ENCODE measurements at places on chromosomes 2 and 18.

GRCh38 chr2:105749583-105750400 lies 5.1 kb downstream of the NCK2 start:
- DNase-seq = no peak

- DNase-seq = no peak
Measured at GRCh38 chr2:33577668-33578067, 21.4 kb downstream of the FAM98A start.

GRCh38 chr2:44560941-44561340 lies 199.2 kb downstream of the CAMKMT start:
- no peak for DNase-seq

- DNase-seq = no peak
Measured at GRCh38 chr18:3269241-3269913, 7.4 kb downstream of the MYL12B start.

DNA sequence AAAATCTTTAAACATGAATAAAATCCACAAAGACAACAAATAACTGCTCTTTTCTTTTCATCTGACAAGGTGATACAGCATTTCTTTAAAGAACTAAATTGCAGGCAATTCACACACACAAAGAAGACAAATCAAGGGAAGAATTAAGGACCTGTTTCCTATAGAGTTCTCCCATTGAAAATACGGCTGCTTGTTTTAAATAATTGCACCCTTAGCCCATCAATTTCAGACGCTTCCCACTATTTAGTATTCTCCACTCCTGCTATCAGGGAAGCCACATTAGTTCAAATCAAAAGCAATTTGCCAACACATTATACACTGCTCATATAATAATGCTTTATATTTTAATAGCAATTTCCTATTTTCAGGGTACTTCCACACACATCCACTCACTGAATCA lies 11.3 kb downstream of the CMPK2 start:
- no peak for DNase-seq

DNA sequence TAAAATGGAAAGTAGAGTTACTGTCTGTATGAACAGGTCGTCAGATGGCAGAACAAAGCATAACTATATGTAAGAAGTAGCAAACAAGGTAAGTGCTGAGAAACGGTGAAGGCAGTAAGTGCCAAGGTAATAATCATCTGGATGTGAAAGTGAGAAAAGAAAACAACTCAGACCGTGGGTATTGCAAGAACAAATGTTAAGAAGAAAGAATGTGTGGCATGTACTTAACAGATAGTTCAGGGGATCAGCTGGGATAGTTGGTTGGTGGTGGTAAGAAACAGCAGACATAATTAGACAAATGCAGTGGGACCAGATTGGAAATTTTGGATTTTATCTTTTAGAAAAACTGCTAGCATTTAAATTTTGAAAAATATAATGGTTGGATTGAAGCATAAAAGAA lies 375.8 kb upstream of the NXPH2 start:
- no peak for DNase-seq

DNA sequence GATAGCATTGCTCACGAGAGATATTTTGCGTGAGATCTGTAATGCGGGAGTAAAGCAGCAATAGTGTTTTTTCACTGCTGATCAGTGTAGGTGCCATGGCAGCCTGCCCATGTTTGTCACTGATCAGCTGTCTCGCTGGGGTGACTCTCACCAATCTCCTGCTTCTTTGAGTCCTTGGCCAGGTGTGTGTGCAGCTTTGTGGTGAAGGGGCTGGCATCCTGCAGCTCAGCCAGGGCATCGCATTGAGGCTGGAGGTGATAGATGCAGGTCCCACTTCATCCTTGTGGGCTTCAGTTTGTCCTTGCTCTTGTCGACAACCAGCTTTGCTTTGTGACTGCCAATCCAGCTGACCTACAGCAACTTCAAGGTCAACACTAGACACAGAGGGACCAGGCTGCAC lies 258.3 kb upstream of the CXCR4 start:
- no peak for DNase-seq

DNA sequence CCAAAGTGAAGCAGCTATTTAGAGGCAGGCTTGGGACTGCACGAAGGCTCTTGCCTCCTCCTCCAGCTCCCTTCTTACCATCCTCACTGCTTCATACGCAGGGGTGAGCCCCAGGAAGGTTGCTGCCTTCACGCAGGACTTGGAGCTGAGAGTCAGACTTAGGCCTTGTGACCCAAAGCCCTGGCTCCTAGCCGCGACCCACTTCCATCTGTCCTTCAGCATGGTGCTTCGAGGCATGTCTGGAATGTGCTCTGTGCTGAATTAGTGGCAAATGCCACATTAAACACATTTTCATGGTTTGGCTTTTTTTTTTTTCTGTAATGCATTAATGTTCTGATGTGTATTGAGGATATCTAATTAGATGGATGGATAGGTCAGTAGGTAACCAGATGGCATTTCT lies 37.5 kb downstream of the ITGB1BP1 start:
- DNase-seq = no peak

GRCh38 chr2:235690809-235691450 lies 197.1 kb downstream of the AGAP1 start:
- no peak for DNase-seq

DNA sequence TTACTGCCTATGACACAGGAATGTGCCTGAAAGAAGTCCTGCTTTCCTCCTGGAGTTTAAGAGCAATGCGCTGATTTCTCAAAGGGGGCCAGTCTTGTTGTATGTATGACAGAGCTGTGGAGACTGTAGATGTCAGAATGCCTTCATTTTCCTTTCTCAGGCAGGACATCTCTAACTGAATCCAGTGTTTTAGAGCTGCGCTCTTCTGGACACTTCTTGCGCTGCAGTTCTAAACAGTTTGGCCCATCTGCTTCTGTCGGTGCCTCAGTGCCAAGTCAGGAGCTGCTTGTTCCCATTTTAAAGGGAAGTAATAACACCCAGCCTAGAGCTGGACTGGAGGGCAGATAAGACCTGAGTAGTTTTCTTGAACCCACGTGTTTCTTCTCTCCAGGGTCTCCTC lies 91.4 kb downstream of the ESCO1 start:
- no peak for DNase-seq

GRCh38 chr2:174730698-174731018 lies 33.6 kb downstream of the CHRNA1 start:
- no peak for DNase-seq

DNA sequence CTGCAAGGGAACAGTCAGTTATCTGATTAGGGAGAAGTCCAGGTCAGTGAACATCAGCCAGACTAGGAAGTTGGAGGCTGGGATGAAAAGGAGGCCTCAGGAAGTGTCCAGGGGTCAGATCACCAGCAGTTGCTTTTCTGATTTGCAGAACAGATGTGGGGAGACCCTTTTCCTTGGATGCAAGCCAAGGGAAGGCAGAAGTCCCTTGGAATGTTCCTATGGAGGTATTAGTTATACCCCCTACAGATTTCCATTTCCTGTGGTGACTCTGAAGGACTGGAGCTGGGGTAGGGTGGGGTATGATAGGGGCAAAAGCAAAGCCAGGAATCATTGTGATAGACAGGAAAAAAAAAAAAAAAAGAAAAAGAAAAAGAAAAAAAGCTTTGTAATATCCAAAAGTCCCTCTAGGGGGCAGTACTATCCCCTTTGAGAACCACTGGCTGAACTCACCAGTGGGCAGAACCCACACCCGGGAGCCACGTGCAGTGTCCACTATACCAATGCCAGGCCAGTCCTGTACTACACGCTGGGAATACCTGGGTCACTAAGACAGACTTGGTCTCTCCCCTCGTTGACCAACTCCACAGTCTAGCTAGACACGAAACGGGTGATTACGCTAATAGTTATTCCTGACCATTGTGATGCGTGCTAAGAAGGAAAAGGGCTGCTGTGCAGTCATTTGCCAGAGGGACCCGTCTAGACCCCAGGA lies 7.4 kb downstream of the DYSF start:
- no peak for DNase-seq

GRCh38 chr18:77772177-77772576 lies 522.5 kb downstream of the GALR1 start:
- DNase-seq = no peak

GRCh38 chr18:44541781-44542180 lies 138.9 kb upstream of the SETBP1 start:
- DNase-seq = no peak

GRCh38 chr2:238108423-238109183 lies 8.5 kb downstream of the ESPNL start:
- DNase-seq = no peak

GRCh38 chr2:65452150-65452895 lies 19.9 kb upstream of the SPRED2 start:
- DNase-seq = no peak

GRCh38 chr2:112820343-112820742 lies 16.2 kb downstream of the IL1B start:
- DNase-seq = no peak

DNA sequence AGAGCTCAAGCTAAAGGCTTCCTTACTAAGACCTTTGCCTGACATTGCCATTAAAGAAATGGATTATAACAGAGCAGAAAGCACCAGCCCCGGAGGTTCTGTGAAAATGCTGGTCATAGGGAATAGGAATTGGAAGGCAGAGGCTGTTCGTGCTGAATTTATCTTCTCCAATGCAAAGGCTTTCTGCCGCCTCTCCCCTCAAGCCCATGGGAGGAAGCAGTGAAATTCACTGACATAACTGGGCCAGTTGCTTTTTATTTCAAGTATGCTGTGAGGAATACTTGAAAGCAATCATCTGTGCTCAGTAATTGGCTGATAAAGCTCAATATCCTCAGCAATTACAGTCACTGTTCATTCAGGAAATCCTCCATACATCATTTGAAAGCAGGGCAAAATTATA lies 85.4 kb upstream of the LINC00305 start:
- no peak for DNase-seq

GRCh38 chr2:148876595-148877402 lies 1.8 kb downstream of the KIF5C start:
- DNase-seq = peak; percentile 35

GRCh38 chr18:31684279-31685096 lies at the start of gene B4GALT6:
Gene B4GALT6 (minus strand): TSS chr18:31684581. CDS start chr18:31684426, 155 bp downstream.
- DNase-seq = peak; percentile 67

DNA sequence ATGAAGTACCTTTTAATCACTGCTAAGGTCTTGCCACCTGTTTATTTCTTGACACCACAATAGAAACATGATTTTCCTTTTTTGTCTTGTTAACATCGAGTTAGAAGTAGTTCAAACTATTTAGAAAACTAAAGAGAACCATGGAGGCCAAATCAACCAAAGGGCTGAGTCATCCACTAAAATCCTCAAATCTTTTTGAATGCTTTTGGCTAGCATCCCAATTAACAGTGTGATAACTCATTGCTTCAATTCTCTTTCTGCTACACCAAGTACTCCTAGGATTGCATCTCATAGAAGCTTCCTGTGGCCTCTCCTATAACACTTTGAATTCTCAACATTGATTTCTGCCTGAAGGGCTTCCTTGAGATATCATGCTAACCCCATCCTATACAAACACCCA lies 159.9 kb upstream of the MMADHC start:
- DNase-seq = no peak

GRCh38 chr2:130870779-130871178 lies 34.1 kb downstream of the ARHGEF4 start:
- no peak for DNase-seq

DNA sequence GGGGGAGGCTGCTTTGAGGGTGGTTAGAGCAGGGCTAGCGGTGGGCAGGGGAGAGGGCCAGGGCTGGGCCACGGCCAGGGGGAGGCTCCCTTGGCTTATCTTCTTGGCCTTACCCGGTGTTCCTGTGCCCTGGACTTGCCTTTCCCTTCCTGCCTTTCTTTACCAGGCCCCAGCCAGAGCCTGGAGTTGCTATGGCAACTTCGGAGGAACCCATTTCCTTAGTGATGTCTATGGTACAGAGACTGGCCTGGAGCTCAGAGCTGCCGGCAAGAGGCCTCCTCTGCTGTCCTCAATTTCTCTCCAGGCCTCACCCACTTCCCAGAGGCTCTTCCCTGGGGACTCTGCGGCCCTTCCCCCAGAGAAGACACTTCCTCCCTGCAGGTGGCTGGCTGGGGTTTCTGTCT lies 11.5 kb downstream of the SPEG start:
- peak; percentile 64 for DNase-seq

DNA sequence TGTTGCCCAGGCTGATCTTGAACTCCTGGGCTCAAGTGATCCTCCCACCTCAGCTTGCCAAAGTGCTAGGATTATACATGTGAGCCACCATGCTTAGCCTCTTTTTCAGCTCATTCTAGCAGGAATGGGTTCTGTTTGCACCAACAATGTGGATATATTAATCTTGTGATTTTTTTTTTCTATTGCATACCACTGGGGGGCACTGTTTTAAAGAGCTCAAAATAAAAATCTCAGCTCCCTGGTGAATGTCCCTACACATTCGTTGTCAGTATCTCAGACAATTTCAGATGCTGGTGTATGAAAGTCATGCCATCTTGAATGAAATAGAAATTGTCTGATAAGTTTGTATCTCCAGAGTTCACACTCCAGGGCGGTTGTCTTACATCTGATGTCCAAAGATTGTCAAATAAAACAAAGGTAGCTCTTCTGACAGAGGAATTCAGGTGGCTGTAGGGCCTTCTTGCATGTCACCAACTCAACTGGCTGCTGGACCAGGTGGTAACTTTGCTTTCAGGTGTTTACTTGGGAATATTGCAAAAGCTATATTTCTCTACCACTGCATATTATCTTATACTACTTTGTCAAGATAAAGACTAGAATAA lies 3.1 kb upstream of the MATN3 start:
- DNase-seq = no peak

DNA sequence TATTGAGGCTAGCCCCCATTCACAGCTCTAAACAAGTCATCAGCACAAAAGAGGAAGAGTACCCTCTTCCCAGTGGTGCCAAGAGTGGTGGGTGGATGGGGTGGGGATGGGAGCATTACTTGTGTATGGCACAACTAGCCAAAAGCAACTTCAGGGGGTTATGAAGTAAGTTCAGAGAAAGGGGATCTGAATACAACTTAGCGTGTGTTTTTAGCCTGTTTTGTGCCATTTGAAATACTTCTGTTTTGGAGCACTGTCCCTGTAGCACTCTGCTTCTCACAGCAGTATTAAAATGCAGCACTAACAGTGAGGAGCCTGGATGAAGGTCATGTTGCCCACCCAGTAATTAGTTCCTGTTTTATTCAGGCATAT lies 113.5 kb downstream of the CRIM1 start:
- DNase-seq = no peak

- no peak for DNase-seq
Measured at GRCh38 chr2:129190494-129190893, 789.0 kb upstream of the RAB6C start.

DNA sequence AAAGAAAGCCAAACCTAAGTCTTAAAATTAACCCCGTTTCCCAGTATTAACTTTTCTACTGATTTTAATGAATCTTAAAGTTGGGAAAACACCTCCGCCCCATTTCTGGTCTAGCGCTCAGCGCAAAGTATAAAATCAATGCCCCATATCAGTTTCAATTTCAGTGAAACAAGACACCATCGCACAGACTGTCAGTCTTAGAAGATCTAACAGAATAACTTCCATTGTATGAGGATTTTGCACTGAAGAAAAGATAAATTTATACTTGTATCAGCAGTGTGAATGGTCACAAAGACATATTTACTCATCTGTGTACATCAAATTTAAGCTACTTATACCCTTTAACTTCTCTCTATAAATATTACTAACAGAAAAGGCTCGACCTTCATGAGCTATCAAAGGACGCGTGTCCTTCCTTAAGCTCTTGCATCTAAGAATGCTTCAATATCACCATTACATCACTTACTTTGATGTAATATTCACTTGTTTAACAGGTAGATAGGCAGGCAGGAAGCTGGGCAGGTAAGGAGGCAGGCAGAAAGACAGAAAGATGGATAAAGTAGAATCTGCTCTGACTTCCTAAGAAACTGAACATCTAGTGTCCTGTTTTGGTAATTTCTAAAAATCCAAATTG lies 183.0 kb downstream of the TCF4 start:
- no peak for DNase-seq

GRCh38 chr2:19461504-19462255 lies 103.3 kb upstream of the OSR1 start:
- DNase-seq = peak; percentile 59

GRCh38 chr2:122755281-122755780 lies 999.9 kb downstream of the TSN start:
- DNase-seq = no peak

Measured in left hindlimb (tissue), 1 donor.